EH (cell line): ENCODE measurements at places on chromosomes 12 and 14.

DNA sequence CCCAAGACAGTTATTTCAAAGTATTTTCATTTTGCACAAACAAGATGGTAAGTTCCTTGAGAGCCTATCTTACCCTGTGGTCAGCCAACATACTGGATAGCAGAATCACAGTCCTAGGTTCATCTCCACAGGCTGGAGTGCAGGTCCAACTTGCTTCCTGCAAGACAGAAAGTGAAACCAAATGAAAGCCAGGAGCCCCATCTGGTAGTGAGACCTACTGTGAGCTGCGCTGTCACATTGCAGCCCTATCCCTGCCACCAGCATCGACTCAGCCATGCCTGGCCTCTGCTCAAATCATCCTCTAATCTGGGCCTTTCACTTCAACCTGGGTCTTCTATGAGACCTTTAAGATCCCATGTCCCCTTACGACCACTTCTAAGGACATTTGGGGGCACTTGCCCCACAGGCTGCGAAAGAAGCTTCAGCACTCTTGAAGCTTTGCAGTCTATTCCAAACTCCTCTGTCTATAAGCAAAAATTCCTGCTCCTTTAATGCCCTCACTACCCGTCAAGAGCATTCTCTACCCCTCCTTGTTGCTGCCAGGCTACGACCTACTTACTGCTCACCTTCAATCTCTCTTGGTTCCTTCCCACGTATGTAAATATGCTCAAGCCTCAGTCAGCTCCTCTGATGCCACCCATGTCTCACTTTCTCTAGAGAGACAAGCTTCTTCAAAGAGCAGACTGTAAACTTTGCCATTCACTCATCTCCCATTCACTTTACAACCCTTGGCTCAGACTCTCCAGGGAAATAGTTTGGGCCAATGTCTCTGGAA is 55.9 kb upstream of the TSPAN11 start:
- DNase-seq: no peak

DNA sequence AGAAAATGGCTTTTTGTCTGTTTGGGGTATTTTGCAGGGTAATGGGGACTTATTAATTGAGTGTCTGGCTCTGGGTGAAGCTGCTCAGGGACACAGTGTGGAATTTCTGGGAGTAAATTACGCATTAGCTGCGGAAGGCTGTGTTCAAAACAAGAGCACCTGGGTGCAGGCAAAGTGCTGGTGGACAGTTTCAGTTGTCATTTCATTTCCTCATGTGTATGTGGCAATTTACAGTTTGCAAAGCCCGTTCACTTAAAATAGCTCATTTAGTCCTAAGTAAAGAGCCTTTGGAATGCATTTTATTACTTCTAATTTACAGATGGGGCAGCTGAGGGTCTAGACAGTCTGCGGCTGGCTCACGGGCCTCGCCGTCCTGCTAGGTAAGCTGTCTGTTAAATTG is 546.8 kb downstream of the BCL11B start:
- DNase-seq: no peak

DNA sequence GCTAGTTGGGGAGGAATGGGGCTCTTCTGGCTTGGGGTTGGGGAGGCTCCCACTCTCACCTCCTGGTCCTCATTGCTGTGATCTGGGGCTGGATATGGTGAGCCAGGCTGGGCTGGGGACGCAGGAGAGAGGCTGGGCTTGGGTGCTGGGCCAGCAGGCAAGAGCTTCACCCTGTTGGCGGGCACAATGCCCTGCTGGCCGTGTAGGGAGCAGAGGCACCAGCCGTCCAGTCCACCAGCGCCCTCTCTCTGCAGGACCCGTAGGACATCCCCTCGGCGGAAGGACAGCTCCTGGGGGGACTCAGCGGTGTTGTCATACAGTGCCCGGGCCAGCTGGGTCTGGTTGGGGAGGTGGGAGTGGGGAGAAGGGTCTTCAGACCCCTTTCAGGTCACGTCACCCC is 4.5 kb downstream of the EFS start:
- DNase-seq: no peak

- DNase-seq: no peak
Measured at GRCh38 chr12:83128540-83128939, 441.8 kb downstream of the TMTC2 start.

DNA sequence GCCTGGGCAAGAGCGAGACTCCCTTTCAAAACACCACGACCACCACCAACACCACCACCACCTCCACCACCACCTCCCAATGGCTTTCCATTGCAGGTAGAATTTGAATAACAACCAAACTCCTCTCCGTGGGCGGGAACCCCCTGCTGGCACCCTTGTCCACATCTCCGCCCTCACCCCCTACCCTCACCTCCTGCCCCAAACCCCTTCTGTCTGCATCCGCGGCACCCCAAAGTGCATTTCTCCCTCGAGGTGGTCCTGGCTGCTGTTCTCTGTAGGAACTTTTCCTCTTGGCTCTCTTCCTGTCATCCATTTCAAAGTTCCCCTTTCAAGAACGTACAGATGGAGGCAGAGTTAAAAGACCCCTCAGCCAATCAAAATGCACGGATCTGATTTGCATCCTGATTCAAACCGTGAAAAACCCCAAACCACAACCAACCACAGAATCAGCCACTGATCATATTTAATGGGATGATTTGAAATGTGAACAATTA is 3.8 kb downstream of the SDSL start:
- DNase-seq: no peak

- DNase-seq: peak; percentile 54
Measured at GRCh38 chr12:52395761-52396434, 10.2 kb downstream of the KRT82 start.

DNA sequence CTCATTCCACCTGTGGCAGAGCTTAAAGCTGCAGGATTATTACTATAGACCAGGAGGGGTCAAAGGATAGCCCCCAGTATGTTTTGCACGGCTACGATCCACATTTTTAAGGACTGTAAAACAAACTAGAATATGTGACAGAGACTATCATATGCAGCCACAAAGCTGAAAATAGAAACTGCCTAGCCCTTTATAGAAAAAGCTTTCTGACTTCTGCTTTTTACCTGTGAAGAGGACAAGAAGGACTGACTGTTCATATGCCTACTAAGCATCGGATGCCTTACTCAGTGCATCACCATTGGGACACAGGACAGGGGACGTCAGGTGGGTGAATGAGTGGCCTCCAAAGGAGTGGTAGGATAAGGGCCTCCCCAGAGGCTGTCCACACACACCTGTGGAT is 29.8 kb downstream of the SPTB start:
- DNase-seq: no peak

DNA sequence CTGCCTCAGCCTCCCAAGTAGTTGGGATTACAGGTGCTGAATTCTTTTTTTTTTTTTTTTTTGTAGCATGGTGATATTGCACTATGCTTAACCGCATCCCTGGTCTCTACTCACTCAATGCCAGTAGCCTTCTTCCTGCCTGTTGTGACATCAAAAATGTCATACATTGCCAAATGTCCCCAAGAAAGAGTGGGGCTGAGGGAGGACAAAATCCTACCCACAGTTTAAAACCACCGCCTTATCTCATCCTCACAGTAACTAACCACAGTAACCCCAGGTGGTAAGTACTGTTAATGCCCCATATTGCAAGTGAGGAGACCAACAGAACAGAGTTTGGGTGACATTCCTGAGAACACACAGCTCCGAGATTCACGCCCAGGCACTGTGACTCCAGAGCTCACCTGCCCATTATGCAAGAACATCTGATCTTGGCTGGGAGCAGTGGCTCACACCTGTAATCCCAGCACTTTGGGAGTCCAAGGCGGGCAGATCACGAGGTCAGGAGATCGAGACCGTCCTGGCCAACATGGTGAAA is 19.6 kb downstream of the MORN3 start:
- no peak for DNase-seq

GRCh38 chr12:9694241-9694640 is 24.7 kb downstream of the CLEC2D start:
- no peak for DNase-seq

DNA sequence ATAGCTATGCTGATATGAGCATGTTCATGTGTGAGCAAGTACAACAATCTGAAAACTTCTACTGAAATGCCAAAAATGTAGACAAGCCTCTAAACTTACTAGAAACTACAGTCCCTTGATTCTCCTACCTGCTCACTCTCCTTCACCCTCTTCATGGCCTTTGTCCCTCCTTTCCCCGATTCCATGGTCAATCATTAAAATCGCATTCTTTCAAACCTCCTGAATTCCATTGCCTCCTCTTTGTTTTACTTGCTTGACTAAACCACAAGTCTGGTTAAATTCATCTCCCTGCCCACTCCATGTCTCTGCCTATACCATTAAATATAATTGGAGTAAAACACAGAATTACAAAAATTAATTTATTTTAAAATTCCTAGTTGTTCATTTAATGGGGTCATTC is 33.0 kb upstream of the SSTR1 start:
- no peak for DNase-seq

DNA sequence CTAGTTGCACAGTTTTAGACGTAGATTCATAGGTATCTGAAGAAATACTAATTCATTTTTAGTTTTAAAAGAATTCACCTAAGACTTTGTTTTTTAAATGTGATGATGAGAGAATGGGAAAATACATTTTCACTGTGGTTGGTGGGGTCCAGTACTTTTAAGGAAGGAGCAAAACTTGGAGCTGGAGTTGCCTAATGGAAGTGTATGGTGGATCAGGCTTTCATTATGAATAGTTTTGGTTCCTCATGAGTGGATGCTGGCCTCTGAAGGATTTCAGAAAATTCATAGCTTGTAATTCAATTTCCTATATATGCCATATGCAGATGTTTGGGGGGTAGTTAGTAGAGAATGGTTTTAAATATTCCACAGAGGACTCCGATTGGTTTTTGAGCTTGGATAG is 27.1 kb downstream of the STK38L start:
- no peak for DNase-seq

DNA sequence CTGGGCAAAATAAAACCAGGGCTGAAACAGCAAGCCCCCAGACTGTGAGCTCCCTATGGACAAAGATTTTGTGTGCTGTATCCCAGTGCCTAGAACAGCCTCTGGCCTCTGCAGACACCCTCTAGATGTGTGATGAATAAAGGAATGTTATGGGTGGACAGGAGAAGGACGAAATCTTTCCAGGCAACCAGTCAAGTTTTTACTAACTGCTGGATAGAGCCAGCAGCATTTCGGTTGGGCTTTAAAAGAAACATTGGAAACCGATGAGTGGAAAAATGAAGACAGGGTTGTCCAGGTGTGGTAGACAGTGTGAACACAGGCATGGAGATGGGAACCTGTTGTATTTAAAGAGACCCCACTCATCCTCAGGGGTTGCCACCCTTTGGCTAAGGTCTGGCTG is 4.0 kb downstream of the CHGA start:
- DNase-seq: peak; percentile 5

DNA sequence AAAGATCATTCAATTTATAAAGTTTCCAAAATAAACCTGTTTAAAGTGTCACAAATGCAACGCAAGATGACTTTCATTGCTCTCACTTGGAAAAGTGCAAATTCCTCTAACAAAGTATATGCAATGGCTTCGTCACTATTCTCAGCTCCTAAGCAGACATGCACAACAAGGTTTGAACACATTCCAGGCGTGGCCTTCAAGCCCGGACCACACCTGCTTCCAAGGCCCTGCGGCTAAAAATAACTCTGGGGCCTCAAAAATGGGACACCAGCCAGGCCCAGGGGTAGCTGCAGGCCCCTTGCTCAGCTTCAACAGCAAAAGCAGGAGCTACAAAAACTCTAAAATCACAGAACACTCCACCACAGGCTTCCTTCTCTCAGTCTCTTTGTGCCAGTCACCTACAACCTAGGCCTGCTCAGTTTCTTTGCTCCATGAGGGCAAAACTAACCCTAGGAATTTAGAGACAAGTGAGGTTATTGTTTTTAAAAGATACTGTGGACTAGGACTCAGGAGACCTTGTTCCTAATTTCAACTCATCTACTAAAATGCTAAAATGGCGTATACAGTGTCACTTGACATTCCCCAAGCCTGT is 29.3 kb downstream of the DUSP16 start:
- DNase-seq: no peak

DNA sequence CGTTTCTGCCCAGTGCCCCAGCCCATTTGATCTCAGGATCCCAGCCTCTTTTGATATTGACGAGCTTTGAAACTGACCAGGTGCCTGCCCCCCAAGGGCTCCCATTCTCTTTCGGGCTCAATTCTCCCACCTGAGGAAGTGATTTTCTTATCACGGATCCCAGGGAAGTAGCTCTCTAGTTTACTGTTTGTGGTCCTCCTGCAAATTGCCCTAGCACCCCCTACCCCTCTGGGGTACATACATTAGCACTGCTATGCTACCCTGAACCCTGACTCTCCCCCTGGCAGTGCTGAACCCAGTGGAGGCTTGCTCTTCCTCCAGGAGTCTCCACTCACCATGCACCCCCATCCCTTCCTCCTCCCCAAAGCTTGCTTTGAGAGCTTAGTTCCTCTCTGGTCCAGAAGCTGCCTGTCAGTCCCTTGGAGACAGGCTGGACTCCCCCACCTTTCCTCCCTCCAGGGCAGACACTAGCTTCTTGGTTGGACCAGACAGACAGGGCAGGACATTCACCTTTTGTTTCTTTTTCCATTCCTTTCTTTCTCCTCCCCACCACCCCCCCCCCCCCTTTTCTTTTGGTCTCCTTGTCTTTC is 4.4 kb upstream of the TBX3 start:
- peak; percentile 41 for DNase-seq

DNA sequence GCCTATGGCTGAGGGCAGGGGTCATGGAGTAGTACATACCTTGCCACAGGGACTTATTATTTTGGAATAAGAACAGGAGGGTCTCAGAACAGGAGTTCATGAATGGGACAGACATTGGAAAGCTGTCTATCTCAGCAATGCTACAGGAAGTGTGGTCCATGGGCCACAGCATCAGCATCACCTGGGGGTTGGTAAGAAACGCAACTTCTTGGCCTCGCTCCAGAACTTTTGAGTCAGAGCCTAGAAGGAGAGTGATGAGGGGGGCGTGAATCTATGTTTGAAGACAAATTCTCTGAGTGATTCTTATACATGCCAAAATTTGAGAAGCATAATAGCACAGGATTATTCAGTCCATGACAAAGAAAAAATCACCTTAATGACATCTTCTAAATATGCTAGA is 156.6 kb downstream of the RPAP3 start:
- no peak for DNase-seq
